ENCODE measurements at places on chromosomes 4 and X.

DNA sequence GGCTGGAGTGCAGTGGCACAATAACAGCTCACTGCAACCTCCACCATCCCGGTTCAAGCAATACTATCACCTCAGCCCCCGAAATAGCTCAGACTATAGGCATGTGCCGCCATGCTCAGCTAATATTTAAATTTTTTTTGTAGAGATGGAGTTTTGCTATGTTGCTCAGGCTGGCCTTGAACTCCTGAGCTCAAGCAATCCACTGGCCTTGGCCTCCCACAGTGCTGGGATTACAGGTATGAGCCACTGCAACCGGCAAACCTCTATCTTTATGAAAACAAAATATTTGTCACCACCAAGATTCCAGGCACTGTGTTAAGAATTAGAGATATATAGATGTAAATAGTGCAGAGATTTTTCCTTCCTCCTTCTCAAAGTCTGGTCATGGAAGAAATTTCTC, 232.5 kb downstream of the ANKRD50 start:
- no peak for DNase-seq

- DNase-seq = no peak
These were observed 120.7 kb downstream of the CORIN start for GRCh38 chr4:47717188-47717587.

DNA sequence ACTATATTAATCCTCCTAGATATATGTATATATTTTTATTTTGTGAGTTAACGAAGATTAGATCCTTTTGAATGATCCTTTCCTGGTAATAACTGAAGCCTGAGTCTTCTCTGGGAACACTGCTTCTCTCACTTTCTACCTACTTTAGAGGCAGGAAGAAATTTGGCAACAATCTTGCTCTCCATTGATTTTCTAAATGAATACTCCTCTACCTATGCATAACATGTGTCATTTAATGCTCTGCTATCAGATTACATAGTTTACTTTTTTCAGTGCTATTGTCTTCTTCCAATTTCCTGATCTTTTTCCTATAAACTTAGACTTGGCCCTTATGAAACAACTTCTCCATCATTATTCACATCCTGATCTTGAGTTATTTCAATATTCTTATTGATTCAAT, 60.4 kb upstream of the PDHA2 start:
- DNase-seq = no peak

DNA sequence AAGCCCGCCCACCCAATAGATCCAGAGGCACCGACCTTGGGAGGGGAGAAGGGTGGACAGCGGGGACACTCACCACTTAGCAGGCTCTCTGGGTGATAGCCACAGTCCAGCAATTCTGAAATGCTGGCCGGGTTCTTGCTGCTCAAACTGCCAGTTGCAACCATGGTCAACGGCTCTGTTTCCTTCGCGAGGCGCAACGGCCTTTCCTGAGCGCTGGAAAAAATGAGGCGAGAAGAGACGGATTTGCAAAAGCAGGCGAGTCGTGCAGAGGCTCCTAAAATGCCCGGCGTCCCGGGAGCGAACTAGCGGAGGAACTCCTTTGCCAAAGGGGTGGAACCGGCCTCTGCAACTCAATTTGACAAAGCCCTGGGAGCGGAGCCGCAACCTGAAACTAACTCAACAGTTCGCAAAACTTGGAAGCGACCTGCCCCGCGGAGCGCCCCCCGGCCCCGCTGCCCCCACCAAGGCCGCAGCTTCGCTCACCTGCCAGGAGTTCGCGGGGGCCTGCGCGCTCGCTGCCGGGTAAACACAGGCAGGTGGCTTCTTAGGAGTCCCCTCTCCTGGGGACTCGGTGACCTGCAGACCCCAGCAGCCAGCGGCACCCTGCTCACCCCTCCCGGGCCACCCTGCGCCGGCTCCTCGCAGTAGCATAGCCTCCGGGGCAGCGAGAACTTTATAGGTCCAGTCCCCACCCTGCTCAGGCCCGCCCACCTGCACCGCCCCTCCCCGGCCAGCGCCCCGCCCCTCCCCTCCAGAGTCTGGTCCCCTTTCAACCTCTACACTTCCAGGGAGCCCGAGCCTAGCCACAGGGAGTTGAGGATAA, at the start of gene DDIT4L:
Gene DDIT4L, minus strand, starts transcription at position 649 of the 823 bp plus-strand sequence. Its CDS starts 485 bp downstream, at position 164.
- peak; percentile 6 for DNase-seq

- no peak for DNase-seq
These were observed 855.1 kb downstream of the GLUD2 start for GRCh38 chrX:121902463-121902862.

DNA sequence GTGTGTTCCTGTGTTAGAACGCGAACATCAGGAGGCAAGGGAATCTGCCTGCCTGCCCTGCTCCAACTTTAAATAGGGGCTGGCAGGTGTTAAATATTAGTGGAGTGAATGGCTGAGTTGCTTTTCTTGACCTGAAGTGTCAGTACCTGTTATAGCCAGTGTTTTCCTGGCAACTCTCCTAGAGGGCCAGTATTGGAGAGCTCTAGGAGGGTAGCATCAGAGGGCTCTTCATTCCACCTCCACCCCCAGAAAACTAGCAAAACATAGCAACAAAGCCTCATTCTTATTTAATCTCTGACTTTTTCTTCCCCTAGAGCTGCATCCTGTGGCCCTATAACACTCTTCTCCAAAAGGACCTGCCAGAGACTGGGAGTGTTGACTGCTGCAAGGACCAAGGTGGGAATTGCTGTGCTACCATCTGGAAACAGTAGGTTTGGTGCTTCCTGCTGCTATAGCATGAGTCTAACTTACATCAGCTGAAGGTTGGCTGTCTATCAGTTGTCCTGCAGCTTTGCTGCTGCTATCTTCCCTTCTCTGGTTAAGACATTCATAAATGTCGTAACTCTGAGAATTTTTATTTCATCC, 33.5 kb downstream of the SGMS2 start:
- DNase-seq = no peak

DNA sequence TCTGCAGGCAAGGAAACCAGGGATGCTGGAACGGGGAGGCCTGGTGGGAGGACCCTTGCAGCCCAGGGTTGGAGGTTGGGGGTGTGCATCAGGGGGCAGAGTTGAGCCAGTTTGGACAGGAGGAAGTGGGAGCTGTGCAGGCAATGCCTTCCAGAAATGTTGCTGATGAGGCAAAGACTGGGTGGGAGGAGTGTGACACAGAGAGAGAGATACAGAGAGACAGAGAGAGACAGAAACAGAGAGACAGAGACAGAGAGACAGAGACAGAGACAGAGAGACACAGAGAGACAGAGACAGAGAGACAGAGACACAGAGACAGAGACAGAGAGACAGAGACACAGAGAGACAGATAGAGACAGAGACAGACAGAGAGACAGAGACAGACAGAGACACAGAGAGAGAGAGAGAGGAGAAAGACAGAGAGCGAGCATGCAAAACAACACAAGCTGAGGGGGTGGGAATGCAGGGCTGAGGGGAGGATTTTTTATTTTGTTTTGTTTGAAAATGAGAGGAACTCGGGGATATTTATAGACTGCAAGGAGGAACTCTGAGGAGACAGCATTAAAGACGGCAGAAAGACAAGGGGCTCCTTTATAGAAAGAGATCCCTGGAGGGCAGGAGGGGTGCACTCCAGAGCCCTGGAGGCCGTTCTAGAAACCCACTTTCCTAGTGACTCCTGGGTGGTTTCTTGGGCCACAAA, 1.9 kb upstream of the HAUS3 start:
- no peak for DNase-seq

- DNase-seq = no peak
These were observed 1.1 kb downstream of the HSPA4L start for GRCh38 chr4:127783026-127783769.

DNA sequence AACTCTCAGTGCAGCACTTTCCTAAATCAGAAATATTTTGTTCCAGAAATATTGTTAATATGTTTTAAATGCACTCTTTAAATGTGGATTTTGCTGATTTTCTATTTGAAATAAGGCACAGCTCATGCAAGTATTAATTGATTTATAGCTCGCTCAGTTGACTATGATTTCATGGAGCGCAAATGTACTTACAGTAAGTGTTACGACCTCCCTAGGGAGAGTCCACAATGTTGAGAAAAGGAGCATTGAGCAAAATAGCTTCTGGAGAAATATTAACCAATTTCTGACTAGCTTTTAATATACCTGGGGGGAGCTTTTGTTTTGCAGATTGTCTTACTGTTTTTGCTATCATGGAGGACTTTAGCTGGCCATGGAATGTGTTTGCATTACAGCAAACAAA, 1687.5 kb downstream of the STIM2 start:
- DNase-seq = no peak

GRCh38 chr4:155530857-155531256, 135.8 kb upstream of the GUCY1A1 start:
- no peak for DNase-seq

- DNase-seq = no peak
These were observed 1934.9 kb downstream of the ARAP2 start for GRCh38 chr4:34309383-34309906.

DNA sequence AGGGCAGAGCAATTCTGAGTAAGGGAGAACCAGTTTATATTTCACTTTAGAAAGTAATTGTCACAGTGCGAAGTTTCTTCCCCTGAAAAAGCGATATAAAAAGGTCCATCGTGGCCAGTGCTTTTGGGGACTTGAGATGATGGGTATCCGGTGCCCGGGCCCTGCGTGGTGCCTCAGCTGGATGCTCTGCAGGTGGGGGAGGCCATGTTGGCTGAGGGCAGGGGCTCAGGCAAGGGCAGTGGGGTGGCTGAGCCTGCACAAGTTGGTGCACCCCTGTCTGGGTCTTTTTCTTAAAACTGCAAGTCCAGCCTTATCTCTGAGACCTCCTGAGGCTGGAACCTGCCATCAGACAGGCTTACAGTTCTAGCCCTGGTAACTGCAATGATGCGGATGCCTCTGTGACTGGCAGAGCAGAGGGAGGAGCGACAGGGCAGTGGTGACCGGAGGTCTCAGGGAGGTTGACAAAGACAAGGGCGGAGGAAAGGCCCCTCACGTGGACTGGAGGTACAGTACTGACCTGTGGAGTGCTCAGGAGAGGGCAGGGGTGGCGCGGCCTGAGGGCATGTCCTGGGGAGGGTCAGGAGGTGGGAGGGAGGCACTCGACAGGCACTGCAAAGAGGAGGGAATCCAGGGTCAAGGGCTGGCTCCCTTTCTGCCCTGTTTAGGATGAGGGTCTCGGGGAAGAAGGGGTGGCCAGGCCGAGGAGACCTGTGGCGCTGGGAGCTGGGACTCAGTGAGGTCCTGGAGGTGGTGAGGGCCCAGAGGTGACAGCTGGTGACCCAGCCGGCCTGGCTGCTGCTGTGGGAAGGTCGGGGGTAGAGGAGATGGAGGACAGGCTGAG, 1.8 kb downstream of the RGS12 start:
- DNase-seq = no peak

DNA sequence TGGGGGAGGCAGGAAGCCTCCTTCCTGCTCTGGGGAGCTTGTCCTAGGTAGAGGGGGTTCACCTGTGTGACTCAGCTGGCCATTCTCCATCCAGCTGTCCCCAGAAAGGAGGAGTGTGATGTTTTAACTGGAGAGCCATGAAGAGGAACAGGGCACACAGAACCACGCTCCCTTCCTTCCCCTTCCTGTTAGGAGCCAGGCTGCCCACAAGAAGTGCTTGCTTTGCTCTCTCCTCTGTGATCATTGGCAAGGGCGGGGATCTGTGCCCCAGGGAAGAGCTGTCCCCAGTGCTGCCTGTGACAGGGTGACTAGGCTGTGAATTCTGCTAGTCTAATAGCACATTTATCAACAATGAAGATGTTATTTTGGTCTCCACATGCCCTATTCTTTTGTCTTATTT, 169.6 kb upstream of the GATB start:
- no peak for DNase-seq

DNA sequence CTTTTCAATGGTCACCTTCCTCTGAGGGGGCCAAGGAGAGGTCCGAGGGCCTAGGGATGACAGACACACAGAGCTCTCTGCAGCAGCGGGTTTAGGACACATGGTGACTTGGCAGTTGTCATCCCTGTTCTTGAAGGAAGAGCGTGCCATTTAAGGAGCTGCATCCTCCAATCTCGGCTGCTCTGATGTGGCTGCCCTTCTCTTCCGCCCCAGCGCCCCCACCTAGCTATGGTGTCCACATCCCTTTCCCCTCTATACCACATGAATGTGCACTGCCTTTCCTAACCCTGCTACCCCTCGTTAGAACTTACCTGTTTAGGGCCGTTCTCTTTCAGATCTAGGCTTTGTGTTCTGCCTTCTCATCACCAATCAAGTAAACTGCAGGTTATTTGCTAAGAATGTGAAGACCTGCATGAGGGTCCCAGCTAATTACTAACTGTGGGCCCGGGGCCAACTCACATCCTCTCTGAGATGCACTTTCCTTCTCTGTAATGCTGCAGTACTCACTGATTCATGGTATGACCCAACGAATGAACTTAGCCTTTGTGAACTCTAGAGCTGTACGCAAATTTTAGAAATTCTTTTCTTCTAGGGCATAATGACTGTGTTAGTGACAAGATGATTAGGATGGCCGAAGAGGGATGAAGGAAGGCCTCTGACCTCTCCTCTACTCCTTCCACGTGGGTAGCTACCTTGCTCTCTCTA, 38.2 kb downstream of the CHST7 start:
- DNase-seq = peak; percentile 53

- DNase-seq = no peak
These were observed 45.0 kb downstream of the CRLF2 start for GRCh38 chrX:1167466-1167865.

DNA sequence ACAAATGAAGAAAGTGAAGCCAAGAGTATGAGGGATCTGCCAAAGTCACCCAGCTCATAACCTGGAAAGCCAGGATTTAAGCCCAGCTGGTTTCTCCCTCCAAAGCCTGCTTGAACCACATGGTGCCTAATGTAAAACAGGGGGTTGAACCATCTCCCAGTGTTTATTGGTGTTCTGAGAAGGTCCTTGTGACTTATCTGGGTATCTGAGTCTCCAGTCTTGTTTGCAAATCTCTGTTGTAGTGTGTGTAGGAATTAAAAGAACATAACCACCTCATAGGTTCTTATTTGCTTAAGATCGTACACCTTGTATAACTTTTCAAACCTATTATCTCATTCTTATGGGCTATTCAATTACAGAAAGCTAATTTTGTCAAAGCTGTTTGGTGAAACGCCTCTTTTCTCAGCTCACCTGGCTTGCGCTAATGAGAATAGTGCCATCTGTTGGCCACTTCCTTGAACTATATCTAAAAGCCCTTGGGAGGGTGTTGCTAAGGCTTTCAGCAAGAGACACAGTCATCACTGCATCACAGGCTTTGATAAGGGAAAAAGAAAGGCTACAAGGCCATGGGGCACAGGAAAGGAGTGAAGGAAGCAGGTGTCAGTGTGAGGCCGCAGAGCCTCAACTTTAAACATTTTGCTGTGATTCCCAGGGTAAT, 34.0 kb downstream of the ETDB start:
- peak; percentile 72 for DNase-seq

DNA sequence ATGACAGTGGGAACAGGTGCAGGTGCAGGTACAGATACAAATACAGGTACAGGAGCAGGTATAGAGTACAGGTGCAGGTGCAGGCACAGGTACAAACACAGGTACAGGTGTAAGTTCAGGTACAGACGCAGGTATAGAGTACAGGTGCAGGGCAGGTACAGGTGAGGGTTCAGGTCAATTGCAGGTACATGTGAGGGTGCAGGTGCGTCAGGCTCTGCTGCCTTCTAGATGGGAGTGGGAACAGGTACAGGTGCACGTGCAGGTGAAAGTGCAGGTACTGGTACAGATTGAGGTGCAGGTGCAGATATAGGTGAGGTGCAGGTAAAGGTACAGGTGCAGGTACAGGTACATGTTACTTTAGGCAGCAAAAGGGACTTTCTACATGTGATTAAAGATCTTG, 85.7 kb downstream of the CRLF2 start:
- no peak for DNase-seq
